ENCODE measurements at places on chromosomes 2 and 18.

GRCh38 chr18:72543357-72544055 lies 636 bp downstream of the CBLN2 start:
- DNase-seq = no peak

- no peak for DNase-seq
Measured at GRCh38 chr2:212145121-212145520, 393.5 kb downstream of the ERBB4 start.

DNA sequence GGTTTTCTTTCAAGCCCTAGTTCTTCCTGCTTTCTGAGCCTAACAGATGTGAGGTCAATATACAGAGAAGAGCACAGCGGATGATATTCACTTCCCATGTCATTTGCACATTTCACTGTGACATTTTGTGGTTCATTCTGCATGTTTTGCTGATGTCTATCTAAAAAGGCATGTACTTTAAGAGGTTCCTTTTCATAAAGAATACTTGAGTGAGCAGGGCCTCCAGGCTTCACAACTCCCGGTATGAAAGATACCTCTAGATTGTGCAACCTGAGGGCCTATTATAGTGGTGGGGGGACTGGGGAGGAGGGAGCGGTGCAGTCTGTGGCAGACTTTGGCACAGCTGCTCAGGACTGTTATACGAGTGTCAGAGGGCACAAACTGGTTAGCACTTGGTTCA lies 54.6 kb downstream of the CPO start:
- DNase-seq = peak; percentile 46

DNA sequence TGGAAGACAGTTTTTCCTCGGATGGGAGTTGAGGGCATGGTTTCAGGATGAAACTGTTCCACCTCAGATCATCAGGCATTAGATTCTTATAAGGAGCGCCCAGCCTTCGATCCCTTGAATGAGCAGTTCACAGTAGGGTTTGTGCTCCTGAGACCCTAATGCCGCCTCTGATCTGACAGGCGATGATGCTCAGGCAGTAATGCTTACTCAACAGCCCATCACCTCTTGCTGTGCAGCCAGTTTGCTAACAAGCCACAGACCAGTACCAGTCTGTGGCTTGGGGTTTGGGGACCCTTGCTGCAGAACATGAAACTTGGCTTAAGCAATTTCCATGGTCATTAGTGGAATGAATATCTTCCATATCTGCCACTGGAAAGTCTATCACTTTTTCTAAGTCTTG lies 56.4 kb downstream of the GORASP2 start:
- no peak for DNase-seq

GRCh38 chr2:236748801-236749200 lies 179.2 kb downstream of the ACKR3 start:
- no peak for DNase-seq

- no peak for DNase-seq
Measured at GRCh38 chr2:122019724-122020123, 264.3 kb downstream of the TSN start.

DNA sequence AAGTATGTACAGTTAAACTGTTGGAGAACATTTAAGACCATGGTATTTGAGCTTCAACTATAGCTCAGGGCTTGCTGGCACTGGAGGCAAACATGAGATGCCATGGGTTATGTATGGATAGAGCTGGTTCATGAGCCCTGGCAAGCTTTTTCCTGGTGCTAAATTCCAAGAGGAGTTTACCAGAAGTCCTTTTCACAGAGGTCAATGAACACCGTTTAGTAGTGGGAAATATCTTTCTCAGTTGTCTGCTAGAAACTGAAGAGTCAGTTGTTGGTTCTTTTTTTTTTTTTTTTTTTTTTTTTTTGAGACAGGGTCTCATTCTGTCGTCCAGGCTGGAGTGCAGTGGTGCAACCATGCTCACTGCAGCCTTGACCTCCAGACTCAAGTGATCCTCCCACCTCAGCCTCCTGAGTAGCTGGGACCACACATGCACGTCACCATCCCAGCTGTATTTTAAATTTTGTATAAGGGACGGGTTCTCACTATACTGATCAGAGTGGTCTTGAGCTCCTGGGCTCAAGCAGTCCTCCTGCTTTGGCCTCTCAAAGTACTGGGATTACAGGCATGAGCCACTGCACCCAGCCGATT lies 1.3 kb downstream of the KHK start:
- no peak for DNase-seq

DNA sequence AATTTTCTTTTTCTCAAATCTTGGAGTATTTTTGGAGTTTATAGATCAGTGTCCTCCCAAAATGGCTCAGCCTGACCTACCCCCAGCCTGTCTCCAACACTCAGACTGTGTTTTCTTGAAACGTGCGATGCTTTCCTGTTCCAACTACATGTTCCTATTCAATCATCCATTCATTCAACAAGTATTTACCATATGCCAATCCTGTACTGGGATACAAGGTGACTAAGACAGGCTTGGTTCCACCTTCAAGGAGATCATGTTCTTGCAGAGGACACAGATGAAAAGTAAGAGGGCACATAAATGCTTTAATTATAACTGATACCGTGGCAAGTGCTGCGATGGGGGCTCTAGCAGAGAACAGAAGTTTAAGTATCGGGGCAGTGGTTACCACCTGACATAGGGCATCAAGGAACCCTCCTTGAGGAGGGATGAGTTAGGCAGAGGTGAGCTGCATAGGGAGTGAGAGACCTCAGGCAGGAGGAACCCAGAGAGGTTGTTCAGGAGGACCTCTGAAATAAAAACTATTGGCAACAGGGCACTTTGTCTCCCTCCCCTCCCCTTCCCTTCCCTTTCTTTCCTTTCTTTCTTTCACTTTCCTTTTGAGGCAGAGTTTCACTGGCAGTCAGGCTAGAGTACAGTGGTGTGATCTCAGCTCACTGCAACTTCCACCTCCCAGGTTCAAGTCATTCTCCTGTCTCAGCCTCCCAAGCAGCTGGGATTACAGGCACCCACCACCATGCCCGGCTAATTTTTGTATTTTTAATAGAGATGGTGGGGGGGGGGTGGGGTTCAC lies 469.0 kb downstream of the EPHA4 start:
- DNase-seq = no peak
